ENCODE measurements at places on chromosomes 6 and 20.

GRCh38 chr20:12957968-12958367, 50.8 kb upstream of the SPTLC3 start:
- no peaks in the 10 kb centered on the region for H3K36me3 ChIP-seq
- no peaks in the 10 kb centered on the region for H3K4me1 ChIP-seq
- no peak for DNase-seq
- no peak overlapping the region for H3K27ac ChIP-seq

DNA sequence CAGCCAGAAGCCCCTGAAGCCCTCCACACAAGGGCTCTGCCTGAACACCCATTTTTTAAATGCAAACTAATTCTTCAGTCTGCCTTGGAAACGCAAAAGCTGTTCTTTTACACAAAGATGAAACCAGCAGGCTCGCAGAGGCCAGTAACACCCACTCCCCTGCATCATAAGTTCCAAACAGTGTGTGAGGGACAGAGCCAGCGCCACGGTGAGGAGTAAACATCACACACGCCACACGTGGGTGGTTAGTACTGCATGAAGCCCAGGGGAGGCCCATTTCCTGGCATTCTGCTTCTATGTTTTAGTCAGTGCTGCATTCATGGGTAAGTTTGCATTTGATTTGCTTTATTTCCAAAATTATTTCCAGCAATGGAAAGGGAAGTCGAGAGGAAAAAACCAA, 217.7 kb upstream of the RIN2 start:
- no peak overlapping the region for H3K27ac ChIP-seq
- no peaks in the 10 kb centered on the region for H3K4me1 ChIP-seq
- H3K4me3 ChIP-seq: no peak overlapping the region
- no peaks in the 10 kb centered on the region for H3K27me3 ChIP-seq

- no peaks in the 10 kb centered on the region for H3K27me3 ChIP-seq
- H3K27ac ChIP-seq: no peak overlapping the region
- no peaks in the 10 kb centered on the region for H3K4me1 ChIP-seq
- DNase-seq: no peak
- no peak overlapping the region for H3K4me3 ChIP-seq
These were observed 40.0 kb downstream of the SLC22A1 start for GRCh38 chr6:160161647-160161986.

DNA sequence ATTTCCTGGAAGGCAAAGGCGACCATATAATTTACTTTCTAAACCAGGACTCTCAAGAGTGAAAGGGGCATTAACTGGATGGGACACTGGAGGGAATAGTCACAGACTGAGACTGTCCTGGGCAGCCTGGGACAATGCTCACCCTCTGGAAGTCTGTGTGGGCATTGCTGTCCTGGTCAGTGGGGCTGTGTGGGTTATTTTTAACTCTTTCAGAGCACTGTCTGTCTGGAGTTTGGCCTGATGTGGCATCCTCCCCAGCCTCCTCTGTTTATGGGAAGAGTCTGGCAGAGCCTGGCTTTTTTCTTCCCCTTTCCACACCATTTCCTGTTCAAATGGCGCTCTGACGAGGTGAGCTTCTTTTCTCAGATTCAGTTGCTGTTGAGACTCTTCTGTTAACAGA, 11.7 kb downstream of the DAAM2 start:
- no peaks in the 10 kb centered on the region for H3K36me3 ChIP-seq
- H3K27ac ChIP-seq: no peak overlapping the region
- peaks cover 4% of the 10 kb centered on the region for H3K27me3 ChIP-seq
- no peak overlapping the region for H3K4me3 ChIP-seq

DNA sequence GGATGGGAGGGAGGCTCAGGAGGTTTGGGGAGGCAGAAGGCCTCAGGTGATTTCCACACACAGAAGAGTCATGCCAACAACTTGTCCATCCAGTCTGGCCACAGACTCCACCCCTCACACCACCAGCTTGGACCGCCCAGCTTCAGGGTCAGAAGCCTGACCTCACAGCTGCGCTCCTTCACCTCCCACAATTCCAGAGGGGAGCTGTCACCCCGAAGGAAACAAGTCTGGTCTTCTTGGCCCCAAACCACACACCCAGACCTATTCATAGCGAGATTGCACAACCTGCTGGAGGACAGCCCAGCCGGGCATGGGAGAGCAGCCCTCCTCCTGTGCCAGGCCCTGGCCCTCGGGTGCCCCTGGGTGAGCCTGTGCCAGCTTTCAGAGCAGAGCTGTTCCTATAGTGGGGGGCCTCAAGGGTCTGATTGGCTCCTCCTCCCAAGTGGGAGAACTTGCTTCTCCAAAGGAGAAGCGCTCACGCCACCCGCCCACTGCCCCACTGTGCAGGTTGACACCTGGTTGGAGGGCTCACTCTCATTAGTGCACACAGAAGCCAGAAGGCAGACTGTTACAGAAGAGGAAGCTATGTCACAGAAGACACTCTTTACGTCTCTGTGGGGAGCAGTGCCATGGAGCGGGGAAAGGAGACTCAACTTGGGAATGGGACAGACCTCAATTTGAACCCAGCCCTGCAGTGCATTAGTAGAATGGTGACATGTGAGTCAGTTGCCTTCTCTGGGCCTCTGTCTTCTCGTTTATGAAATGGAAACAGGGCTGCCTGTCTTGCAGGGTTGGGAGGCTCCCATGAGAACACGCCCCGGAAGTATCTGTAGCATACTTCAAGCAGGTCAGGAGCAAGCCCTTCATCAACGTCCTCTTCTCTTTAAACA, 128.8 kb downstream of the FOXO3 start:
- no peak for DNase-seq
- peaks cover 5% of the 10 kb centered on the region for H3K36me3 ChIP-seq
- H3K4me1 ChIP-seq: peaks cover 3% of the 10 kb centered on the region
- no peaks in the 10 kb centered on the region for H3K27me3 ChIP-seq
- H3K4me3 ChIP-seq: no peak overlapping the region
- no peak overlapping the region for H3K27ac ChIP-seq

GRCh38 chr6:166930354-166930891, 25.9 kb downstream of the RNASET2 start:
- no peaks in the 10 kb centered on the region for H3K27me3 ChIP-seq
- DNase-seq: no peak
- H3K4me3 ChIP-seq: no peak overlapping the region

- no peak for DNase-seq
- peaks cover 25% of the 10 kb centered on the region for H3K36me3 ChIP-seq
- H3K27me3 ChIP-seq: no peaks in the 10 kb centered on the region
- peak overlapping the region; percentile 76 for H3K27ac ChIP-seq
- peak overlapping the region; percentile 85 for H3K4me3 ChIP-seq
These were observed 635 bp downstream of the FLOT1 start for GRCh38 chr6:30741789-30742315.

DNA sequence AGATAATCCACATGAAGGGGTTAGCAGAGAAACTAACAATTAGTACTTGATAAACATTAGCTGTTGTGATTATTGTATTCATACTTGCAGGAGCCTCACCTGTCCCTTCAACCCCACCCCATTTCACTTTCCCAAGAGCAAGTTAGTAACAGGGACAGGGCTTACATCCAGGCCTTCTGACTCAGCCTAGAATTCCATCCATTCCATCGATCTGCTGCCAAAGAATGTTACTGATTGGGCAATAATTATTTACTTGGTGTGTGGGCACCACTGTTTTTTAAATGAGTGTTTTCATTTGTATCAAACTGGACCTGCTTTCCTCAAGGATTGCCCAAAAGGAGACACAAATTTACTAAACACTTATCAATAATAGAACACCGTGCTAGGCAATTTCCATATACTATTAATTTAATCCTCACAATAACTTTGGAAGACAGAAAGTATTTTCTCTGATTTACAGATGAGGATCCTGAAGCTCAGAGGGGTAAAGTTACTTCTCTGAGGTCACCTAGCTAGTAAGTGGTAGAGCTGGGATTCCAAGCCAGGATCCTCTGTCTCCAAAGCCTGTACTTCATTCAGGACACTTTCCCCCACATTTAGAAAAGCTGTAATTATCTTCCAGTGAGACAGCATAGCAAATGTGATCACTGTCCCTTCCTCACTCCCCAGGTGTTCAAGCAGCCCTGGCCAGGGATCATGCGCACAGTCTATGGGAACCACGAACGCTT, 32.8 kb downstream of the GSS start:
- no peak for DNase-seq
- H3K27me3 ChIP-seq: no peaks in the 10 kb centered on the region

GRCh38 chr6:35242906-35243305, 16.6 kb upstream of the ZNF76 start:
- peaks cover 9% of the 10 kb centered on the region for H3K36me3 ChIP-seq
- H3K4me3 ChIP-seq: no peak overlapping the region

- H3K4me3 ChIP-seq: no peak overlapping the region
- H3K36me3 ChIP-seq: no peaks in the 10 kb centered on the region
- no peak for DNase-seq
- H3K27me3 ChIP-seq: no peaks in the 10 kb centered on the region
These were observed 380.1 kb upstream of the SULF2 start for GRCh38 chr20:48165401-48165685.

- H3K4me1 ChIP-seq: peaks cover 10% of the 10 kb centered on the region
- no peak overlapping the region for H3K27ac ChIP-seq
- no peak overlapping the region for H3K4me3 ChIP-seq
- H3K27me3 ChIP-seq: no peaks in the 10 kb centered on the region
- no peak for DNase-seq
- no peaks in the 10 kb centered on the region for H3K36me3 ChIP-seq
These were observed 16.0 kb downstream of the DSE start for GRCh38 chr6:116386581-116387299.

- no peaks in the 10 kb centered on the region for H3K27me3 ChIP-seq
- H3K4me1 ChIP-seq: peaks cover 3% of the 10 kb centered on the region
These were observed 49.0 kb downstream of the SLC22A23 start for GRCh38 chr6:3407840-3408239.

- no peaks in the 10 kb centered on the region for H3K27me3 ChIP-seq
- peak; percentile 57 for DNase-seq
- H3K4me3 ChIP-seq: peak overlapping the region; percentile 74
- H3K36me3 ChIP-seq: no peaks in the 10 kb centered on the region
These were observed 3.0 kb downstream of the E2F3 start for GRCh38 chr6:20404641-20405032.

DNA sequence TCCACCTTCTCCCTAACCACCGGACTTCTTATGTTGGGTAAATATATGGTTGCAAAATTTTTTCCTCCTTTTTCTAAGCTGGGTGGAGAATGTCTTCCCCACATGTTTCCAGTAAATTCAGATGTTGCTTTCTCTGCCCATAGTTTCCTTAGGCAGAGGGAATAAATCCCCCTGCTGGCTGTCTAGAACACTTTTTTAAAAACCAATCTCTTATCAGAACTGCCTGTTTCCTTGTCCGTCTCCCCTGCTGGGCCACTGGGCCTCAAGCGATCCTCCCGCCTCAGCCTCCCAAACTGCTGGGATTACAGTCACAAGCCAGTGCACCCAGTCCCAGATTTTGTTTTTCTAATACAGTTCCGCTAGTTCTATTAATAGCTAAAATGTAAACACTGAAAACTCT, 9.9 kb upstream of the WFDC2 start:
- no peaks in the 10 kb centered on the region for H3K36me3 ChIP-seq
- no peaks in the 10 kb centered on the region for H3K4me1 ChIP-seq
- H3K27ac ChIP-seq: no peak overlapping the region
- no peak for DNase-seq
- H3K4me3 ChIP-seq: no peak overlapping the region

DNA sequence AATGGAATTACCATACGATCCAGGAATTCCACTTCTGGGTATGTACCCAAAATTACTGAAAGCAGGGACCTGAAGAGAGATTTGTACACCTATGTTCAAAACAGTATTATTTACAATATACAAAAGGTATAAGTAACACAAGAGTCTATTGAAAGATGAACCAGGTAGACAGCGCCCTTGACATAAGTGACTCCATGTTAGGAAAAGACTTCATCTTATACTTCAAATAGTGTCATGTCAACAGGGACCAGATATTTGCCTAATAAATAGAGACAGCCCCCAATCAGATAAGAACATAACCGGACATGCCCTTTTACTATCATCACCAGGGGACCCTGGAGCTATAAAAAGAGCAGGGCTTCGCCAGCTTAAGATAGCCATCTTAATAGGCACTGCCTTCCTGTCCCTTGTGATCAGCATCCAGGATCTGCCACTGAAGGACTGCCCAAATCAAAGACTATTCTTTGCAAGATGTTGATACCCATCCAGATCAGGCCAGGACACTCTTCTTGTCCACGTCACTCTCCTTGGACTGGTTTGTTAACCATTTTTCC, 309.0 kb upstream of the SULF2 start:
- H3K36me3 ChIP-seq: no peaks in the 10 kb centered on the region
- H3K27ac ChIP-seq: no peak overlapping the region
- H3K4me3 ChIP-seq: no peak overlapping the region
- H3K27me3 ChIP-seq: peaks cover 18% of the 10 kb centered on the region
- H3K4me1 ChIP-seq: no peaks in the 10 kb centered on the region

DNA sequence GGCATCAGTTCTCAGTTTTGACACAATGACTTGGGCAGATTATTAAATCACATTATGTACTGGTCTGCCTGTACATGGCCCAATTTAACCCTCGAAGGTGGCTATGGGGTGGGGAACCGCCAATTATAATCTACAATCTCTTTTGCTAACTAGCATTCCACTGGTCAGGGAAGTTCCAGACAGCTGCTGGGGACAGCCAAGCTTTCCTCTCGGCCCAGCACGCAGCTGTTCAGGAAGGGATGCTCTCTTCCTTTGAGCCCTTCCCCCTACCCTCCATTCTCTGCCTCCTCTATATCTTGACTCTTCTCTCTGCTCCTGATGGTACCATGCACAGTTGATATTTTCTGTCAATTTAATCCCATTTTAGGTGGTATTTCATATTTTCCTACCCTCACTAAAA, 233.5 kb upstream of the AGPAT4 start:
- DNase-seq: no peak
- H3K27me3 ChIP-seq: no peaks in the 10 kb centered on the region
- no peaks in the 10 kb centered on the region for H3K4me1 ChIP-seq
- no peak overlapping the region for H3K27ac ChIP-seq

- peaks cover 18% of the 10 kb centered on the region for H3K27me3 ChIP-seq
- H3K36me3 ChIP-seq: no peaks in the 10 kb centered on the region
- H3K27ac ChIP-seq: no peak overlapping the region
- no peak overlapping the region for H3K4me3 ChIP-seq
These were observed 152.5 kb upstream of the ECI2 start for GRCh38 chr6:4287811-4288244.

DNA sequence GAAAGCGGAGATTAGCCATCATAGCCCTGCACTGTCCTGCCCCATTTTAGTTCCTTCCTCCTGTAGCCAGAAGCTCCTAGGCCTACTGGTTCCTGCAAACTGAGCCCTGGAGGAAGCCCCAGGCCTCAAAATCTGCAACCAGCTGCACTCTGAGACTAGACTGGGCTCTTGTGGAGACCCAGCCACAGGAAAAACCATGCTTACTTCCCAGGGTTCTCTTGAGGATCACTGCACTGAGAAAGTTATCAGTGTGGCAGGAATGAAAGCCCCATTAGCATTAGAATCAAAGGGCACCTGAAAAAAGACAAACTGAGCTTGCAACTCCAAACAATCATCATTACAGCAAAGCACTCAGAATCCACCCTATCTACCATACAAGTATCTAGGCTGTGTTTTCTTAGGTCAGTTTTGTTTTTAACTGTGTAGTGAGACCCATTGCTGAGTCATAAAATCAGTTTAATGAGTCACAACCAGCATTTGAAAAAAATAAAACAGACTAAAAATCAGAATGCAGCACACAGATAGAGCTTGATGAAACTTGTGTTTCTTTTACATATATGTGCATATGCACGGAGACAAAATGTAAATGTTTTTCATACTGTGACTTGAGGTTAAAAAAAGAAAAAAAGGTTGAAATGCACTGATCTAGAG, 91.0 kb downstream of the UNC5CL start:
- H3K4me1 ChIP-seq: no peaks in the 10 kb centered on the region
- no peak for DNase-seq
- H3K27ac ChIP-seq: no peak overlapping the region
- H3K4me3 ChIP-seq: no peak overlapping the region
- H3K27me3 ChIP-seq: peaks cover 5% of the 10 kb centered on the region
